ENCODE measurements at places on chromosomes 16 and 17.

- no peak for DNase-seq
These were observed 81.1 kb upstream of the DNAH17 start for GRCh38 chr17:78658281-78658785.

DNA sequence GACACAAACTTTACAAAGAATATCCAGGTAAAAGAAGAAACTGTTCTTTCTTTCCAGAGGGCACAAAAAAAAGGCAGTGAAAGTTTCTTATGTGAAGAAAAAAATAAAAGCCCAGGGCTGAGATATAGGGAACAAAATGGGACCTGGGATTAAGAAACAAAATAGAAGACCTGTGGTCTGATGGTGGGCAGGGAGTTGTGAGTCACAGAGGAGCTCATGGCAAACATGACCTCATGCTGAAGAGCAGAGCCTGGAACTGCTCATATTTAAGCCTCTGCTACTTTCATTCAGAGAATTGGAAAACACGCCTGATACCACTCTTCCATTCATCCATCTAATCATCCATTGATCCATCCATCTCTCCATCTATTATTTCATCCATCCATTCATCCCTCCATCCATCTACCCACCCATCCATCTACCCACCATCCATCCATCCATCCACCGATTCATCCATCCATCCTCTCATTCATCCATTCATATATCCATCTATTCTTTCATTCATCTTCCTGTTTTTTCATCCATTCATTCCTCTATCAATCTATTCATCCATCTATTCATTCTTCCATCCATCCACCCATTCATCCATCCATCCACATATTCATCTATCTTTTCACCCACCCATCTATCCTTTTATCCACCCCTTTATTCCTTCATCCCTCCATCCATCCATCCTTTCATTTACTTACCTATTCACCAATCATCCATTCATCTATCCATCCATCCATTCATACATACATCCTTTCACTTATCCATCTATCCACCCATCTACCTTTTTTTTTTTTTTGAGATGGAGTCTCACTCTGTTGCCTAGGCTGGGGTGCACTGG is 30.0 kb downstream of the WFDC1 start:
- DNase-seq, result no peak

DNA sequence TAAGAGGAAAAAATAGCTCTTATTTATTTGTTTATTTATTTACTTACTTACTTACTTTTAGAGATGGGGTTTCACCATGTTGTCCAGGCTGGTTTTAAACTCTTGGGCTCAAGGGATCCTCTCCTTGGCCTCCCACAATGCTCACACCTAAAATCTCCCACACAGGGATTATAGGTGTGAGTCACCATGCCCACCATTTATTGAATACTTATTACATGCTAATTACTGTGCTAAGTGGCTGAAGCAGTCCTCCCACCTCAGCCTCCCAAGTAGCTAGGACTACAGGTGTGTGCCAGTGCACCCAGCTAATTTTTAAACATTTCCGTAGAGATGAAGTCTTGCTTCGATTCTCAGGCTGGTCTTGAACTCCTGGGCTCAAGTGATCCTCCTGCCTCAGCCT is 11.0 kb upstream of the ITGB3 start:
- no peak for DNase-seq

DNA sequence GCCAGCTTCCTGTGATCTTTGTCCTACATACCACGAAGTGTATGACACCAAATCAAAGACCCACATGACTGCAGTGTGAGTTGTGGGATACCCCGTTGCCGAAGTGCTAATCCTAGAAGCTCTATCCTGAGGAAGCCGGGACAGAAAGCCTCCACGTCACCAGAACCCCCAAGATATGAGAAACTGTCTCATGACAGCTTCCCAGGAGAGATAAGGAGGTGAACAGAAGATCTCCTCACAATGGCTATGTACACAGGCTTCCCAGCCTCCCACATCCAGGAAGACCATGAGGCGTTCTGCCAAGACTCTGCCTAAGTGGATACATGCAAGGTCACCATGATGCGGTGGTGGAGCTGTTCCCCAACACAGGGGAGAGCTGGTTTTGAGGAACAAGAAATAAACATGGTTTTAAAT is 37.1 kb downstream of the TRIM25 start:
- no peak for DNase-seq

DNA sequence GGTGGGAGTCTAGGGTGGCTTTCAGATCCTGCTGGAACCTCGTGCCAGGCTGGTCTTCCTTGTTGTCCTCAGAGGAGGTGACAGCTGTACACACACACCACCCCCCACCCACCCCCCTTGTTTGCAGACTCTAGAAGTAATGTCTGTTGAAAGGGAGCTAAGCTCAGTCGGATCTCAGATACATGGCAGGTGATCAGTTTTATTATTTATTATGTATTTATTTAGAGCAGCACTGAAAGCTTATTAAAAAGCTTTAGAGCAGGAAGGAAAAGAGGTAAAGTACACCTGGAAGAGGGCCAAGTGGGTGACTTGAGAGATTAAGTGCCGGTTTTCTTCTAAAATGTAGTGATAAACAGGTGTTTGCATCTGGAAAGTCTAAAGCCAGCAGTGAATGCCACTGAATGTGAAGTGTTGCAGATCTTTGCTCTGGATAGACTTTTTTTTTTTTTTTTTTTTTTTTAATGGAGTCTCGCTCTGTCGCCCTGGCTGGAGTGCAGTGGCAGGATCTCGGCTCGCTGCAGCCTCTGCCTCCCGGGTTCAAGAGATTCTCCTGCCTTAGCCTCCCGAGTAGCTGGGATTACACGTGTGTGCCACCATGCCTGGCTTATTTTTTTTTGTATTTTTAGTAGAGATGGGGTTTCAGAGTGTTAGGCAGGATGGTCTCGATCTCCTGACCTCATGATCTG is 40.2 kb downstream of the FOXK2 start:
- DNase-seq, result no peak

DNA sequence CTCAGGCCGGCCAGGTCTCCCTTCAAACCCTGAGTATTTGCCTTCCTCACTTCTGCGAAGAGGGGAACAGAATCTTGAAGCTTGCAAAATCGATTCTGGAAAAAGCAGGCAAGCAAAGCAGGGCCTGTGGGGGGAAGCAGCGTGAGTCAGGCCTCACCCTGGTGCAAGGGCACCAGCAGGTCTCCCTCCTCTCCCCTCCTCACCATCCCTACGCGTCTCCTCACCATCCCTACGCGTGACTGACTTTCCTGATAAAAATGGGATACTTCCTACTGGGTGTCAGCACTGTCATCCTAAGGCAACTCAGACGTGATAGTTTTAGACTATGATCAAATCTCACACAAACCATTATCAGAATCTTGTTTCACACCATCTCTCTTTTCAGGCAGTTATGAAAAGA is 12.1 kb downstream of the CMTM3 start:
- no peak for DNase-seq

GRCh38 chr17:71455219-71455618 is 665.6 kb upstream of the SOX9 start:
- no peak for DNase-seq

DNA sequence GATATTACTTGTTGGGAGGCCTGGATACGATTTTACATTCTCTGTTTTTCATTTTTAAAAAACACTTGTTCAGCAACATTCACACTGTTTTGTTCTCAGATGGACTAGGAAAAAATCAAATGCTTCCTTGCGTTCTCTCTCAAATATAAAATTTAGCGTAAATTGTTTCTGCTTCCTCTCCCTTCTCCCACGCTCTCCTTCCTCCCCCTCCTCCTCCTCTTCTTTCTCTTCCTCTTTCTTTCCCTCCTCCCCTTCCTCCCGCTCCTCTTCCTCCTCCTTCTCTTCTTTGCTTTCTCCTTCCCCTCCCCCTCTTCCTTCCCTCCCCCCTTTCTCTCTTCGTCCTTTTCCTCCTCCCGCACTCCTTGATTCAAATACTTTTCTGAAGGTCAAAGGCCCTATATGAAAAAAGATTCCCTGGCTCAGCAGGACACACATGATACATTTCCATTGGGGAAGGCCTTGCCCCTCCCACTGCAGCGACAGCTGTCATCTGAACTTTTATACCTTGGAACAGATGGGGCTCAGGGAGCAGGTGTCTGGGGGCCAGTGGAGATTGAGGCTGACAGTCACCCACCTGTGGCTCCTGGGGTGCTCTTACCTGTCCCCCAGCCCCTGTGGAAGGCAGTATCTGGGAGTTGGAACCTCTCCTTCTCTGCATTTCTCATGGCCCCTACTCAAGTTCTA is 99.4 kb upstream of the SDK2 start:
- DNase-seq, result no peak

- peak; percentile 17 for DNase-seq
These were observed 76.2 kb upstream of the KSR1 start for GRCh38 chr17:27379888-27380533.

DNA sequence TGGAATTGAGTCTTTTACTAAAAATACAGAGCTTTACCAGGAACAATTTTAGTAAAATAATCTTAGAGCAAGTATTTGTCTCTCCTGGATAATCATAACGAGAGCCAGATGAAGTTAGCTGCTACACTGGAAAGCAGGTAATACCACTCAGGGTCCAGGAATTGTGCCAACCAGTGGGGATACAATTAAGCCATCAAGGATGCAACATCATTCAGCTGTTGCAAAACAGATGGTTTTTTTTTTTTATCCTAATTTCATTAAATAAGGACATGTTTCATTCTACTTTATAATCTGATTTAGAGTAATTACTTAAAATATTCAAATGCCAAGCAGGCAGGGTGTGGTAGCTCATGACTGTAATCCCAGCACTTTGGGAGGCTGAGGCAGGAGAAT is 10.2 kb downstream of the MMD start:
- no peak for DNase-seq

DNA sequence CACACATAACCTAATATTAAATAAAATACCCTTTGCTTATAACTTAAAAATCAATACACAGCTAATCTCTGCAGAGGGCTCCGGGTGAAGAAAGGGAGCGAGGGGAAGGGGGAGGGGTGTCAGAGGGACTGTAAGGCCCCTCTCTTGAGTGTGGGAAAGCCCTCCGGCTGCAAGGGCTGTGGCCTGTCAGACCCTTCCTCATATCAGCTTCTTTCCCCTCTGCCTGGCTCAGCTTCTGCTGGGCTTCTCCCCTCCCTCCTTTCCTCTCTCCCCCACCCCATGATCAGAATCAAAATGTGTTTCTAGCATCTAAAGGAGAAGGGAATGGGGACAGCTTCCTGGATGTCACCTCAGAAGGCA is 4.6 kb upstream of the SCRN2 start:
- no peak for DNase-seq

DNA sequence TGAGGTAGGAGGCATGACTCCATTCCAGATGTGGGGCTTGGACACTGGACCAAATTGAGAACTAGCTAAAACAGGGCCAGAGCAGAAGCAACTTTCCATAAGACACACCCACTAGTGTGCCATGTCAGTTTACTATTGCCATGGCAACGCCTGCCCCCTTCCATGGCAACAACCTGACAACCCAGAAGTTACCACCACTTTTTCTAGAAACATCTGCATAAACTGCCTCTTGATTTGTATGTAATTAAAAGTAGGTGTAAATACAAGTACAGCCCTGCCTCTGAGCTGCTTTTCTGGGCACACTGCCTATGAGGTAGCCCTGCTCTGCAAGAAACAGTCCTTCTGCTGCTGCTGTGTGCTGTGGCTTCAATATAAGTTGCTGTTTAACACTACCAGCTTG is 19.5 kb upstream of the SCNN1B start:
- DNase-seq, result no peak

- no peak for DNase-seq
These were observed 412.1 kb downstream of the RBFOX1 start for GRCh38 chr16:7744546-7745264.

DNA sequence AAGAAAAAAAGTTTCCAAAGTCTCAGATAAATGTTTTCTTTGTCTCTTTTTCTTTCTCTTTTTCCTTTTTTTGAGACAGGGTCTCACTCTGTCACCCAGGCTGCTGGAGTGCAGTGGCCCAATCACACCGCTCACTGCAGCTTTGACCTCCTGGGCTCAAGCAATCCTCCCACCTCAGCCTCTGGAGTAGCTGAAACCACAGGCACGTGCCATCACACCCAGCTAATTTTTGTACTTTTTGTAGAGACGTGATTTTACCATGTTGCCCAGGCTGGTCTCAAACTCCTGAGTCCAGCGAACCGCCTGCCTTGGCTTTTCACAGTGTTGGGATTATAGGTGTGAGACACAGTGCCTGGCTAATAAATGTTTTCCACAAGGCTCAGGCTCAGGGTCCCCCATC is 53.3 kb upstream of the KSR1 start:
- no peak for DNase-seq
